Posterior vena cava (tissue), 2 donors: ENCODE measurements at places on chromosomes 16 and 17. TPM values are rescaled to one million over a fixed set of nuclear protein-coding genes. Genes with fewer than 3 reads are reported as not detected.

The GNG13 gene
- not detected for total RNA-seq

- no peak for DNase-seq
Observed at GRCh38 chr17:10166176-10166935, 32.0 kb downstream of the GAS7 start.

GRCh38 chr16:51166091-51166490, 15.0 kb upstream of the SALL1 start:
- no peak for DNase-seq

GRCh38 chr17:64498308-64499203, 1.7 kb upstream of the POLG2 start:
- DNase-seq: no peak

DNA sequence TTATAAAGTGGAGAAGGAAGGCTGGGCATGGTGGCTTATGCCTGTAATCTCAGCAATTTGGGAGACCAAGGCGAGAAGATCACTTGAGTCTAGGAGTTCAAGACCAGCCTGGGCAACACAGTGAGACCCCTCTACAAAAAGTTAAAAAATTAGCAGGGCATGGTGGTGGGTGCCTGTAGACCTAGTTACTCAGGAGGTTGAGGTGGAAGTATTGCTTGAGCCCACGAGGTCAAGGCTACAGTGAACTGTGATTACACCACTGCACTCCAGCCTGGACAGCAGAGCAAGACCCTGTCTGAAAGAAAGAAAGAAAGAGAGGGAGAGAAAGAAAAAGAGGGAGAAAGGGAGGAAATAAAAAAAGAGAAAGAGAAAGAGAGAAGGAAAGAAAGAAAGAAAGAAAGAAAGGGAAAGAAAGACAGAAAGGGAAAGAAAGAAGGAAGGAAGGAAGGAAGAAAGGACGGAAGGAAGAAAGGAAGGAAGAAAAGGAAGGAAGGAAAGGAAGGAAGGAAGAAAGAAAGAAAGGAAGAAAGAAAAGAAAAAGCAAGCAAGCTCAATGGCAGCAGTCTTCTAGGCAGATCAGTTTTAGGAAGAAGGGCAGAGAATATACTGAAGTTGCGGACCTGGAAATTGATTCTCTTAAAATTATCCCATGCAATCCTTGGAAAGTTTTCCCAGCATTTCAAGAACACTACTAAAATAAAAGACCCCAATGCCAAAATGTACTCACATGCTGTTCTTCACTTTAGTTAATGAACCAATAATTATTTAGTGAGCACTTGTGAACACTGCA, 53.0 kb downstream of the IKZF3 start:
- DNase-seq: no peak

The ACACA gene
- total RNA-seq: 39.1 TPM

- no peak for DNase-seq
Observed at GRCh38 chr17:27545562-27546229, 85.3 kb upstream of the LGALS9 start.

- DNase-seq: peak; percentile 94
Observed at GRCh38 chr17:43905985-43906852, 1.1 kb downstream of the MPP2 start.

DNA sequence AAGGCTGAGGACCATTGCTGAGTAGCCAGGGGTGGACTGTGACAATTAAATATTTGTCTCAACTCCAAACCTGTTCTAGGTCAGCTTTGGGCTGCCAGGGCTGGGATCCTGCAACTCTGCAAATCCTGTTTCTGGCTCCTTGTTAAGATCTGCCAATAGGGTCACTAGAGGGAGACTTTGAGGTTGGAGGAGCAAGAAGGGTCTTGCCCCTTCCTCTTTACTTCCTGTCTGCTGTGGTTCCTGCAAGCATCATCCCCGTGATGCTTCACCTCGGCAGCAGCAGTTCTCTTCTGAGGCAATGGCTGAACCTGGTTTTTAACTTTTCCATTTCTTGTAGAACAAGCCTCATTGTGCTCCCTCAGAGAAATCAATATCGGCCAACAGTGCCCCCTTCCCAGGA, 124.6 kb downstream of the IRX5 start:
- DNase-seq: no peak

DNA sequence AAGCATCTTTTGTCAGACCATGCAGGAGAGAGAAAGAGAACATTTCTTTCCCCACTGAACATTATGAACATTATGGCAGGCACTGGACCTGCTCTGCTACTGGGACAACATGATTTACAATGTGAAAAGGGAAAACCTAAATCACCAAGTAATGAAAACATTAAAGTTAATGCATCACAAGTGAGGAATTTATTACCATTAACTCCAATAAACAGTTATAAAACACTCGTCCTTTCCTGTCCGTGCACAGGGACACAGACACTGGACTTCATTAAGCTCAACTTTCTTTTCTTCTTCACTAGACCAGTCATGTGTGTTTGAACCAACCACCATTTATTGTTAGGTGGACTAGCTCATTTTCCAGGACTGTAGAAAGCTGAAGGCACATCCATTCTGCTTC, 95.4 kb downstream of the SNX11 start:
- DNase-seq: no peak

The C1QL1 gene
- total RNA-seq: 0.42 TPM

The ALOXE3 gene
- total RNA-seq: not detected

The CCL1 gene
- total RNA-seq: not detected

The KRT14 gene
- total RNA-seq: 2.0 TPM

- DNase-seq: no peak
Observed at GRCh38 chr17:72446118-72446517, 325.3 kb downstream of the SOX9 start.

The TMEM100 gene
- 11.8 TPM for total RNA-seq

DNA sequence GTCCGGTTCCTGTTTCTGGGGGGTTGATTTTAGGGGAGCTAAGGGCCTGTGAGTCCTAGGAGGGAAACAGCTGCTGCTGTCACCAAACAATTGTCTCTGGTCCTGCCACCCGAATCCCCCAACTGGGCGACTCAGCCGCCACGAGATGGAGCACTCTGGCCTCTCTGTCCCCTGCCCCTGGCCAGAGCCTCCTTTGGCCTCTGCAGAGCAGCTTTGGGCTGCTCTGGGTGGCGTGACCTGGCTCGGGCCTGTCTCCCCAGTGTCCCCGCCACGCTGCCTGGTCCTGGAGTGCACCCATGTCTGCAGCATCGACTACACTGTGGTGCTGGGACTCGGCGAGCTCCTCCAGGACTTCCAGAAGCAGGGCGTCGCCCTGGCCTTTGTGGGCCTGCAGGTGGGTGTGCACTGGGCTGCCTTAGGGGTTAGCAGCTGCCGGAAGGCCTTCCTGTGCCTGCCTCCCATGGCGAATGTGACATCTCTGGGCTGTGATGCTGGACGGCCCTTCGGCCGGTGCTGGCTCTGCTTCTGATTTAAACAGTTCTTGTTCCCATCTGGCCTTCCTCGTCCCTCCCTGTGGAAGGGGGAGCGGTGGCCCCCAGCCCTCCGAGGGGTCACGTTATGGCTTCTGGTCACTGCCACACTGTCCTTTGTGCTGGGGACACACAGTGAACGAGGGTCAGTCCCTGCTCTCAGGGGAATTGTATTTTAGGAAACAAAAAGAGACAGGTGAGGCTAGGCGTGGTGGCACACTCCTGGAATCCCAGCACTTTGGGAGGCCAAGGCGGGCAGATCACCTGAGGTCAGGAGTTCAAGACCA, 11.6 kb upstream of the RNF213 start:
- DNase-seq: no peak

DNA sequence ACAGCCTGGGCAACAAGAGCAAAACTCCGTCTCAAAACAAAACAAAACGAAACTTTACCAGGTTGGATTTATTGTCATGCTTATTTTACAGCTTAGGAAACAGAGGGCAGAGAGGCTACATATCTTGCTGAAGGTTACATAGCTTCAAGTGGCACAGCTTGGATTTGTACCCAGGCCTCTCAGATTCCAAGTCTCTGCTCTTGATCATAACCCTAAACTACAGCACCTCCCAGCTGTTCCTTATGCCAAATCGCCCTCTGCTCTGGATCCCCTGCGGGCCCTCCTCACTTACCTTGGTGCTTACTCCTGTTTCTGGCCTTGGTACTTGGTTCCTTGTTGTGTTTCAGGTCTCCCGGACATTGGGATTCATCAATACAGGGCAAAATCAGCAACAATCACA, 11.7 kb upstream of the CUEDC1 start:
- no peak for DNase-seq

DNA sequence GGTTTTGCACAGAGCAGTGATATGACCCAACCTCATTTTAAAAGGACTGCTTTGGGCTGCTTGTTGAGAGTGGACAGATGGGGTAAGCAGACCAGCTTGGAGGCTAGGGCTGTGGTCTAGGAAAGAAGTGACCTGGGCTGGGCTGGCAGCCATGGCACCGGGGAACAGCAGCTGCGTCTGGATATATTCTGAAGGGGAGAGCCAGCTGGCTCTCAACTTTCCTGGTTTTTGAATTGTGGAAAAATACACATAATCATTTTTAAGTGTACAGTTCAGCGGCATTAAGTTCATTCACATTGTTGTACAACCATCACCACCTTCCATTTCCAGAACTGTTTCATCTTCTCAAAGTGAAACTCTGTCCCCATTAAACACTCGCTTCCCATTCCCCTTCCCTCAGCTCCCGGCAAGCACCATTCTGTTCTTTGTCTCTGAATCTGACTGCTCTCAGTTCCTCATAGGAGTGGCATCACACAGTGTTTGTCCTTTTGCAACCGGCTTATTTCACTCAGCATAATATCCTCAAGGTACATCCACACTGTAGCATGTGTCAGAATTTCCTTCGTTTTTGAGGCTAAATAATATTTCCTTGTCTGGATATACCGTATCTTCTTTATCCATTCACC, 113.2 kb downstream of the SPECC1 start:
- DNase-seq: no peak

DNA sequence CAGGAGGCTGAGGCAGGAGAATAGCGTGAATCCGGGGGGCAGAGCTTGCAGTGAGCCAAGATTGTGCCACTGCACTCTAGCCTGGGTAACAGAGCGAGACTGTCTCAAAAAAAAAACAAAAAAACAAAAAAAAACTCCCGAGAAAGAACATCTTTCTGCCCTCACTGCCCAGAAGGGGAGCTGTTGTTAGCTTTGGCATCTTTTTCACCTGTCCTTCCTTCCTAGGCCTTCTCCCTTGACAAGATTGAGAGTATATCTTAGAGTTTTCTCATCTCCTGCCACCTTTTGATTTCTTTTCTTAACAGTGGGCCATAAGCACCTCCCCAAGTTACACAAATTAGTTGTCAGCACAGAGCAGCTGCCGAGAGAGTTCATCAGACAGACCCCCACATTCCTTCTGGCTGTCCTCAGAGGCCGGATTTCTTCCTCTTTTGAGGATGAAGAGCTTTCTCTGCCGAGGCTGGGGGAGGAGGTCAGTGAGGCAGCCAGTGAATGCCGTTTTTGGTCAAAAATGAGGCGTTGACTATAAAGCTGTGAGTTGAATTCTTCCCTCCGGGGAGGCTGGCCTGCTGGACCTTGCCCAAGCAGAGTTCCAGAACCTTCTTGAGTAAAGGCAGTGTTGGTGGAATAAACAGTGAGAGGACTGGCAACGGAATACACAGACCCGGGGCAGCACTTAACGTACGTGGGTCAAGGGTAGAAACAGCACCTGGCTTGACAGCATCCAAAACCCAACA, 127.0 kb downstream of the ABCC6 start:
- no peak for DNase-seq

DNA sequence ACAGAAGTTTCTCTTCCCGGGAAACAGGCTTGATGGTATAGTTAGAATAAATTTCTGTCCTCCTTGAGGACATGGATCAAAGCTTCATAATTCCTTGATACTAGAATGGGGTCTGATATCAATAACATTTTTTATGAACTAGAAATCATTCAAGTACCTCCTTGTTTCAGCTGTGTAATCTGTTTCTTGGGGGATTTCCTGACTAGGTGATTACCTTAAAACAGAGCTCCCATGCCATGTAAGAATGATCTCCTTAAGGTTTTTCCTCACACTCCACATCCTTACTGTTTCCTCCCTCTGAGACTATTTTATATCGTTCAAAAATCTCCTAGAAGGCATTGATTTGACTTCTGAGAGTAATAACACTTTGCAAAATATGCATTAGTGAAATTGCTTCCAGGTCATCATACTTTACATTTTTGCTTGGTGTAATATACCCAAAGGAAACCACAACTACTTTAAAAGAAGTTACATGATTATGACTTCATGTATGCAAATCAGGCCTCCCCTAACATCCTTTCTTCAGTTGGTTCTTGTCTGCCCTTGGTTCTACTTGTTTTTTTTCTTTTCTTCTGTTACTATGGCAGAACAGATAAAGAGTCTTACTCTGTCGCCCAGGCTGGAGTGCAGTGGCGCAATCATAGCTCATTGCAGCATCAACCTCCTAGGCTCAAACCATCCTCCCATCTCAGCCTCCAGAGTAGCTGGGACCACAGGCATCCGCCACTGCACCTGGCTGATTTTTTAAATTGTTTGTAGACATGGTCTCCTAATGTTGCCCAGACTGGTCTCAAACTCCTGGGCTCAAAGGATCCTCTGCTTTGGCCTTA, 388.8 kb downstream of the ZFHX3 start:
- no peak for DNase-seq

DNA sequence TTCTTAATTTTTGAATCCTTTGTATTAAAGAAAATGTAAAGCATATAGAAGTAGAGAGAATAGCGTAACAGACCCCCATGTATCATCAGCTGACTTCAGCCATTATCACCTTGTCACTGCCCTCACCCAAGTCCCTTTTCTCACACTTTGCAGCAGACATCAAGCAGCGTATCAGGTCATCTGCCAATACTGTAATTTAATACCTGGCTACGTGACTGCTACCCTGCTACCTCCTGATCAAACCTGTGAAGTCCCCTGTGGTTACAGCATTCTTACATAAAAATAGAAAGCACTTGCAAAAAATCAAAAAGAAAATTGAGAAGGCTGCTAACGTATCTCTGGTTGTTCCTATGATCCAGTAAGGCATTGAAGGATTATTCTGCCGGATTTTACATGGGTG, 96.4 kb downstream of the PLCG2 start:
- DNase-seq: no peak

DNA sequence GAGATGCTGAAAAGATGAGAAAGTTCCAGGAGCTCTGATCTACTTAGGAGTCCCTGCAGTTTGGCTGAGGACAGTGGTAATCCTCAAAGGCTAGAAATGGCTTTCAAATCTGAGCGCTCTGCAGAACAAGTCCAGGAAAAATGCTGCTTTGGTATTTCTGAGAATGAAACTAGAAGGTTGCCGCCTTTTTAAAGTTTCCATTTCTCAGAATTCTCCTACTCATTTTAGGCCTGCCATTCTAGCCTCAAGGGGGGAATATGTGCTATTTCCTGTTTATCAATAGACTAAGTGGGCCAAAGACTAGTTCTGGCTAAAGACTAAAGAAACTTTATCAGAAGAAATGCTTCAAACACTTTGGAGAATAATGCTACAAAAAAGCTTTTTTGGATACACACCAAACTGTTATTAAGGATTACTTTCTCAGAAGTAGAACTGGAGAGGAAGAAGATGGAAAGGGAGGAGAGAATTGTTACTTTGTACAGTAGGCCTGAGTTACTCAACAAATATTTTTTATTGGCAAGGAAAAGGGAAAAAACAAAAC, at the start of gene SLFN12L:
SLFN12L (minus strand) TSS at position 78 of the 541 bp plus-strand sequence. CDS start 15,314 bp downstream, outside the sequence.
- no peak for DNase-seq

DNA sequence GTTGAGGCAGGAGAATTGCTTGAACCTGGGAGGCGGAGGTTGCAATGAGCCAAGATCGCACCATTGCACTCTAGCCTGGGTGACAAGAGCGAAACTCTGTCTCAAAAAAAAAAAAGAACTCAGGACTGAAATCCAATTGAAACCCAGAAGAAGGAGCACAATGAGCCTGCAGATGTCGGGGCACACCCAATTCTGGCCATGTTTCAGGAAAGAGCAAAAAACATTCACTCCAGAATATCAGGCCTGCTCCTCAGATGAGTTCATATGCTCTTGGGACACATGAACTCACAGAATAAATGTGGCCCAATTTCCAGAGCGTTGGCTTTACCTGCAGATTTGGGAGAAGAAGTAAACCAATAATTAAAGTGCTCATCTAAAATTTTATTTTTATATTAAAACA, 3.0 kb upstream of the CMTM2 start:
- DNase-seq: no peak
